ENCODE measurements at places on chromosomes 6 and 20. TPM values are rescaled to one million over a fixed set of nuclear protein-coding genes. Genes with fewer than 3 reads are reported as not detected.
A peak's percentile ranks its signal among the peaks of the same experiment; 100 is the strongest.

DNA sequence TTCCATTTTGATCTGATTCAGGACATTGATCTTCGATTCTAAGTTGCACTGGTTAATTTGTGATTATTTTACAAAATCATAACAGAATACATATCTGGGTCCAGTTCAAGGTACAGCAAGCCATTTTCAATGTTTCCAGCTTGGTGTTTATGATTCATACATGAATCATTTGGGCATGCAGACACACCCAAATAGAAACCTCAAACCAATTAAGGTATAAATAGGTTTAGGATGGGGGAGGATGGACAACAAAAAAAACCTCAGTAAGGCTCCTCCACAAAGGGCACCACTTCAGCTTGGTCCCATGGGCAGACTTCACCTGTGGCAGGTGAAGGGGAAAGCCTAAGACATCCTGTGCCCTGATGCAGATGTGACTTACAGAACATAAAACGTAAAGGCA, 192.7 kb downstream of the KHDC1L start:
- no peak for DNase-seq

DNA sequence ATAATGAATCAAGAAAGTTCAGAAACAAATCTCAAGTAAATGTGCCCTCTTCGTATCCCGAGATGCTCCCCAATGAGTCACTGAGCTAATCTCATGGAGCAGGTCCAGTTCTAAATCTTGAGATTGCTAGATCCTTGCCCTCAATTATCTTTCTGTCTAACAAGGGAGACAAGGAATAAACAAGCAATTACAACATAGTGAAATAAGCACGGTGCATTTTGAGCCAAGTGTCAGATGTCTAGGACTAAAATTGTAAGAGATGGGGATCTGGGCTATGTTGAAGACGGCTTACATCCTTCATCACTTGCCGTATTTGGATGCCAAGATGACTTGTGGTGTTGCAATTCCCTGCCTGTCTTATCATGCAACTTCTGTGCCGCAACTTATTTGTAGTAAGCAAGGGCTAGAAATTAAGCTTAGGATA, 56.5 kb upstream of the ADGRF1 start:
- DNase-seq, result peak; percentile 28

DNA sequence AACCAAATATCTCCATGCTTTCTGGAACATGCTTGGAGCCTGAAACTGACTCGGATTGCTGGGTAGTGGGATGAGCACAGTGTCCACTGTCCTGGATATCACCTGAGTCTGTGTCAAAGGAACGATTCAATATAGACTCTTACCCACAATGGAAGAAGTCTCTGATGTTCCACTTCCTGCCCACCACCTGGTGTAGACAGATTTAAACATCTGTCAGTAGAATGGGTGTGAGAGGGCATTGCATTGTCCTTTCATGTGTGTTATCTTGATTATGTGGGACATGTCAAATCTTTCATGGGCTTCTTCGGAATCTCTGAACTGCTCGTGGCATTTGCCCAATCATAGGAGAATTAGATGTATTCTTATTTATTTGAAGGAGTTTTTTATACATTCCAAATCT, 20.8 kb downstream of the ULBP3 start:
- DNase-seq, result no peak

Gene ALDH5A1
- total RNA-seq, result 18.1 TPM

Gene TFAP2D
- total RNA-seq, result not detected

Data from left cardiac atrium (tissue), 4 donors.